Type B pancreatic cell (in vitro differentiated cells): ENCODE measurements at places on chromosomes 5 and 9. TPM values are rescaled to one million over a fixed set of nuclear protein-coding genes. Genes with fewer than 3 reads are reported as not detected.

SH3RF2 gene
- 11.2 and 20.8 TPM in 2 replicates for total RNA-seq

MACIR gene
- 19.3 and 20.8 TPM in 2 replicates for total RNA-seq

LECT2 gene
- not detected in 2 replicates for total RNA-seq

NR5A1 gene
- total RNA-seq = 0.12 and 0.26 TPM in 2 replicates

PCDHB3 gene
- total RNA-seq = 3.9 and 5.4 TPM in 2 replicates

GRCh38 chr9:127059765-127060361 is 62.6 kb downstream of the ANGPTL2 start:
- H3K4me1 ChIP-seq = peaks cover 24% of the 10 kb centered on the region
- no peak overlapping the region for H3K4me3 ChIP-seq
- DNase-seq = peak; percentile 37
- no peaks in the 10 kb centered on the region for H3K27me3 ChIP-seq
- H3K36me3 ChIP-seq = peaks cover 4% of the 10 kb centered on the region

DNA sequence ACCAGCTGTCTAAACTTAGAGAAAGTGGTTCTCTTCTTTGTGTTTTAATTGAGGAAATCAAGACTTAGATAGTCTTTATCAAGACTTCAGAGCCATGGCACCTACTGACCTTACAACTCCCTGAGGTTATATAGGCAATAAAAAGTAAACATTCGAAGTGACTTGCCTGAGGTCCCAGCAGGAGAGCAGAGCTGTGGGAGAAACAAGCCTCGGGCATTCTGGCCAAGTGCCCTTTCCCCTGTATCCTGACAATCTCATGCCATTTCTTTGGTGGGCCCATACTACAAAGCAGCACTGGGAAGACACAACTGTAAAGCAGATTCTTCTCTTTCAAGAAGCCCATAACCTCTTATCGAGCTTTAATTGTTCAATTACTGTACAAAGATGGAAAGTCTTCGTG is 23.1 kb downstream of the FREM1 start:
- peak overlapping the region; percentile 17 for H3K4me3 ChIP-seq
- H3K27ac ChIP-seq = no peak overlapping the region
- H3K36me3 ChIP-seq = peaks cover 13% of the 10 kb centered on the region
- H3K4me1 ChIP-seq = peaks cover 17% of the 10 kb centered on the region
- no peak for DNase-seq

DNA sequence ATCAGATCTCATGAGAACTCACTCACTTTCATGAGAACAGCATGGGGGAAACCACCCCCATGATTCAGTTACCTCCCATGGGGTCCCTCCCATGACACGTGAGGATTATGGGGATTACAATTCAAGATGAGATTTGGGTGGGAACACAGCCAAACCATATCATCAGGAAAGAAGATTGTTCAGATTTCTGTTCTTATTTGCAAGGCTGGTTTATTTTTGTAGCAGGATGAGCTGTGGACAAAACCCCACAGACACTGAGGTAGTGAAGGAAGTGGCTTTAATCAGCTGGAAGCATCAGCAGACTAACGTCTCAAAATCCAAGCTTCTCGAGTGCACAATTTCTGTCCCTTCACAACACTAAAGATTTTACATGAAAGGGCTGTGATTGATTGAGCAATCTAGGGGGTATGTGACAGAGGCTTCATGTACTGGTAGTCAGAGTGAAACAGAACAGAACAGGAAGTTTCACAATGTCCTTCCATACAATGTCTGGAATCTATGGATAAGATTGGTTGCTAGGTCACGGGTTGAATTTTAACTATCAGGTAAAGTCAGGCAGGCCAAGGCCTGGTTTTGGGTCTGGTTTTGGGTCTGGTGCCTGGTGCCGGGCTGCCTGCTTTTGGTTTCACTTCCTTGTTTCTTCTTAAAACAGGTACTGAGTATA is 91.3 kb upstream of the ZNF366 start:
- H3K4me1 ChIP-seq = peaks cover 20% of the 10 kb centered on the region
- DNase-seq = no peak
- H3K27ac ChIP-seq = peak overlapping the region; percentile 83

- no peaks in the 10 kb centered on the region for H3K36me3 ChIP-seq
- no peak for DNase-seq
- no peak overlapping the region for H3K27ac ChIP-seq
Measured at GRCh38 chr5:20469792-20470191, 481.8 kb upstream of the CDH18 start.
